ENCODE measurements at places on chromosomes 7 and 10.

DNA sequence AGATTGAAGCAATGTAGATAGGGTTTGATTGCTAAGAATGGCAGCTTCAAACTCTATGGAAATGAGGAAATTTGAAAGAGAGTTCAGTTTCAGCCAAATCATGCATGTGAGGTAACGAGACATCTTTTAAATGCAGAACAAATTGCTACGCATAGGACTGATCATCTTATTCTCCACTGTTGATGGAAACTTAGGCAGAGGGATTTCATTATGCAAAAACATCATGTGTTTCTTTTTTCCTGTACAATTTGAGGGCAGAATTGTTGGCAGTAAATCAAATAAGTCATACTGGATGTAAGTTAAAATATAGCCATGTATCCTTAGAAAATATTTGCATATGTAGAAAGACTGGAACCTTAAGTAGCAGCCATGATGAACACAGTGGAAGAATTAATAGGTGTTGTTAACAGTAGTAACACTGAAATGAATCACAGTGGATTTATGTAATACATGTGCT is 327.4 kb downstream of the CDK14 start:
- DNase-seq: no peak

DNA sequence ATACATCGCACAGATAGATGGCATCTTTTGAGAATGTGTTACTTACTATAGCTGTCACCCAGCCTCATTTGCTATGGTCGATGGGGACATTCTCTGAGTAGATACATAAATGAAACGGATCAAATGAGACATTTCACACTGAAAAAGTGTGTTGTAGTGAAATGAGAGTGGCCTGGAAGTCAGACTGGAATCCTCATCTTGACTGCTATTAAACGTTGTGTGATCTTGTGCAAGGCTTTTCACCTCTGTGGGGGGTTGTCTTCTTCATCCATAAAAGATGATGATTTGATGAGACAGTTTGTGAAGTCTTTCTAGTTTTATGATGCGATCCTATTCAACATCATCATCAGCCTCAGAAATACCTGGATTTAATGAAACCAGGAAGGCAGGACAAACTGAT is 155.4 kb upstream of the MYO3A start:
- no peak for DNase-seq

DNA sequence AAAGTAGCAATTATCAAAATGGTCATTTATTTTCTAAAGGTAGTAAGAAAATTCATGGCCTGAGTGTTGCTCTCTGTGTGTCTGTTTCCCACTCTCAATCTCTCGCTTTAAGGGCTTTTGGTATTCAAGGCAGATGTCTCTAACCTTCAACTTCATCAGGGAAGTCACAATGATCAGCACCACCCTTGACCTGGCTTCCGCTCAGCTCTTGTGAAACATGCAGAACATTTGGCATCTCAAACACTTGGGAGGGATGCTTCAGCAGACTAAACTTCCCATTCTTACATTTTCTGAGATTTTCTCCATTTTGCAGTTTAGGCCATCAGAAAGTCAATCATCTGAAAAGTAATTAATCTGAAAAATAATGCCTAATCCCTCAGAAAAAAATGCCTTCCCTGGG is 129.8 kb downstream of the AOAH start:
- DNase-seq: no peak

DNA sequence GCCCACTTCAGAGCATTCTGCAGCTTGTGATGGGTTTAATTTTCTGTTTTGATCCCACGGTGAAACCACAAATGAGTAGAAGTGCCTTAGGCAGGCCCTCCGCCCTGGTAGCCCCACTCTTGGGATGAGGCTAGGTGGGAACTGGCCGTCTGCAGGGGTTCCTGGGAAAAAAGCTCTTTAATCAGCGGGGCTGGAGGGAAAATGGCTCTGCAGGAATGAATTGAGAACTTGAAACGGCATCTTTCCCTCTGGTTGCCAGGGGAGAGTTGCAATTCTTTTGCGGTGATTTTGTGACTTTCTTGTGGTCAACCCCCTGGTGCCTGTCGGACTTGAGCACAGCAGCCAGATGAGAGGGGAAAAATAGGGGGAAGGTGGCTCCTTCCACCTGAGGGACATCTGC is 32.7 kb downstream of the COL26A1 start:
- DNase-seq: no peak

Measured in stimulated activated CD8-positive, alpha-beta memory T cell treated with anti-CD3 and anti-CD28 coated beads, Interleukin-4, amount 100 ng/mL, for 4 hours (primary cell).